ENCODE measurements at places on chromosomes 16 and 17.

DNA sequence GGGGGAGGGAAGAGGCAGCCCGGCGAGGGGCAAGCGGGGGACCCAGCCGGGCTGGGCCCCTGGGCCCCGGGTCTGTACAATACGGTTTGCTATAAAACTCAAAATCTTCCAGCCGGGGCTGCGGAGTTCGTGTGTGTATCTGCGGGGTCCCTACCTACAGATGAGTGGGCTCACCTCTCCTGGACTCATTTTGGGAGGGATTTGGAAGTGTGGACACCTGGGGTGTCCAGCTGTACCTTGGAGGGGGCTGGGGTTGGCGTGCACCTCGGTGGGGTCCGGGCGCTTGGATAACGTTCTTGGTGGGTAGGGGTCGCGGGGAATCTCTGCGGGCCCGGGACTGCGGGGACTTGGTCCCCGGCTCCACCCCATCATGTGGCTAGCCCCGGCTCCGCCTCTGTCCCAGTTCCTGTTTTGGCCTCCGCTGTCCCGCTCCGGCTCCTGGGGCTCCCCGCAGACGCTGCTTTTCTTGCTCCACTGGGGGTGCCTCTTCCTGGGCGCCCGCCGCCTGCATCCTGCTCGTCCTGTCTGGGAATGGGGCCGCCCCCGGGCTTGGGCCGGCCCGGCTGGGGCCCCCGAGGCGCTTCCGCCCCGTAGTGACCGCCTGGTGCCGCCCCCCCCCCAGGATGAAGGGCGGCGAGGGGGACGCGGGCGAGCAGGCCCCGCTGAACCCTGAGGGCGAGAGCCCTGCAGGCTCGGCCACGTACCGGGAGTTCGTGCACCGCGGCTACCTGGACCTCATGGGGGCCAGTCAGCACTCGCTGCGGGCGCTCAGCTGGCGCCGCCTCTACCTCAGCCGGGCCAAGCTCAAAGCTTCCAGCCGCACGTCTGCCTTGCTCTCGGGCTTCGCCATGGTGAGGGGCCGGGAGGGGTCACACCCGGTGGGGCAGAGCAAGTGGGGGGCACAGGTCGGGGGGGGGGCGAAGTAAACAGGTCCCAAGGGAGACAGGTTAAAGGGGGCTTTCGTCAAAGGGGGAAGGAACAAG is at the start of gene ORAI3:
Gene ORAI3, plus strand, starts transcription at position 402 of the 983 bp plus-strand sequence. Its CDS starts 222 bp downstream, at position 624.
- DNase-seq = no peak

- no peak for DNase-seq
Measured at GRCh38 chr16:66617010-66617434, 12.5 kb downstream of the CMTM3 start.

- no peak for DNase-seq
Measured at GRCh38 chr17:31413874-31414549, 22.5 kb downstream of the RAB11FIP4 start.

GRCh38 chr17:34484193-34484733 is 95.1 kb upstream of the TMEM132E start:
- DNase-seq = no peak

DNA sequence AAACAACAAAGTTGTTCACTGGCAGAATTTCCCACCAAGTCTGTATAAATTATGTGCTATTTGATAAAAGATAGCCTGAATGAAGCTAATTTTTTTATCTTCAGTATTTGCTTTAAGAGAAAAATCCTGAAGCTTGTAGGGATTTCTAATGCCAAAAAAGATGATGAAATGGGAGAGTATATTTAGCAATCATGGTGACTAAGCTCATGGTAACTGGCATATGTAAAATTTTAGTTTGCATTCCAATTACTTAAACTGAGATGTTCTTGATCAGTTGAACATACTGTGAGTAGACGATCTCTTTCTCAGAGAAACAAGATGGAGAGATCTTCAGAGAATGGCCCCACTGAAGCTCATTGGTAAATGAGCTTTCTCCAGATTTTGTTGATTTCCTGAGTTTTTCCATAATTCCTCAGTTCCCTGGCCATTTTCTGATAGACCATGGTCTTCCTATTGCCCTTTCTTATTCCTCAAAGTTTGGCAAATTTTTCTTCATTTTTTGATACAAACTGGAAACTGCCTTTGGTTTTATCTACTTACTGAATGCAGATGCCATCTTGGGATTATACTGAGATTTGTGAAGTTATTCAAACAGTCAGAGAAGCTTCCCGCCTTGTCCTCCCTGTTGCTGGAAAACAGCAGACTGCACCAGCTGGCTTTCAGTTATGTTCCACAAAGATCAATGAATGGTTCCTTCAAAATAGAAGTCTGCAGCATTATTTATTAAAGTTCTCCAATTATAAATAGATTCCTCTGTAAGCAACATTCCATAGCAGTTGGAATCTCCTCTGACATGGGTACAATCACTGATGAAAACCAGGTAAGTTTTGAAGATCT is 68.3 kb upstream of the ALOX12 start:
- DNase-seq = no peak

DNA sequence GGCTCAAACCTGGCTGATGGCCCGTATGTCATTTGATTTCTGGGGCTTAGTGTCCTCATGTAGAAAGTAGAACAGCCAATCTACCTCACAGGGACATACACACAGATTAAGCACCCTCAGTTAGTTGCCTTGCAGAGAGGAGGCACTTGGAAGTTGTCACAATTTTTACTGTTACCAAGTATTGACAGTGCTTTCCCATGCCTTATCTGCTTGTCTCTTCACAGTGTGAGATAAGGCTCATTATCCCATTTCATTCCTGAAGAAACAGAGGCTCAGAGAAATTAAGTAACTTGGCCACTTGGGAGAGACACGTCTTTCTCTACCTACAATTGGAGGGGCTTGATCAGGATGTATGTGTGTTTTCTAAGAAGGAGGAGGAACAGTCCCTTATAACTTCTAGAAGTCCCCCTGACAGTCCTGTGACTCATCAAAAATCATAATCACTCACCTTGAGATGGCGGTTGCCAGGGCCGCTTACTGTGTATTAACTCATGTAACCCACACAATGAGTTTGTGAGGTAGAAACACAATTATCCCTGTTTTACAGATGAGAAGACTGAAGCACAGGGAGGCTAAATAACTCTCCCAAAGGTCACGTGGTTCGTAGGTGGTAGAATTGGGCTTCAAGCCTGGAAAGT is 56.9 kb upstream of the LHX1 start:
- no peak for DNase-seq

- DNase-seq = no peak
Measured at GRCh38 chr17:73493956-73494926, 150.0 kb downstream of the SDK2 start.

GRCh38 chr16:67470359-67470758 is 10.6 kb downstream of the ATP6V0D1 start:
- DNase-seq = no peak

- no peak for DNase-seq
Measured at GRCh38 chr17:65356536-65356935, 204.9 kb downstream of the AXIN2 start.

GRCh38 chr17:75691371-75691791 is 24.2 kb downstream of the SAP30BP start:
- no peak for DNase-seq

DNA sequence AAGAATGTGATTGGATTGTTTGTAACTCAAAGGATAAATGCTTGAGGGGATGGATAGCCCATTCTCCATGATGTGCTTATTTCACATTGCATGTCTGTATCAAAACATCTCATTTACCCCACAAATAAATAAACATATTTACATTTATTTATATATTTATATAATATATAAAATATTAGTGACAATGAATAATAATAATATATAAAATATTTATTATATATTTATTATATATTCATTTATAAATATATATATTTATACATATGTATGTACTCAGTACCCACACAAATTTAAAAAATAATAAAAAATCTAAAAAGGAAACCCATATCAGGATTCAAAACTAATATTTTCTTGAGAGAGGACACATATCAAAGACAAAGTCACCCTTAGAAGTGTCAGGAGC is 429.9 kb downstream of the KCNJ2 start:
- DNase-seq = no peak

DNA sequence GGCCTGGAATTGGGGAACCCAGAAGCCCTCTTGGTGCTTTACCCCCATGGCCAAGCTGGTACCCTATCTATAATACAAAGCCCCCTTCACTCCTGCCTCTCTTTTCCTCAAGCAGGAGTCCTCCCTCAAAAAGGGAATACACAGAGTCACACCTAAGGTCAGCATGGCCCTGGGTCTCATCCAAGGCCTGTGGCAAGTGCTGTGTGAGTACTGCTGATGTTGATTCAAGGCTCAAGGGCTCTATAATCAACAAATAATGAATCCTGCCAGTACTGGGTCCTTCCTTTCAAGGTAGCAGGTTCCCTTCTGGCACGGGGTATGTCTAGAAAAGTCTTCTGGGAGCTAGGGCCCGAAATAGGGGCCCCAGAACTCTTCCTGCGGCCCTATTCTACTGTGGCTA is 187.3 kb downstream of the CYB561 start:
- DNase-seq = no peak

DNA sequence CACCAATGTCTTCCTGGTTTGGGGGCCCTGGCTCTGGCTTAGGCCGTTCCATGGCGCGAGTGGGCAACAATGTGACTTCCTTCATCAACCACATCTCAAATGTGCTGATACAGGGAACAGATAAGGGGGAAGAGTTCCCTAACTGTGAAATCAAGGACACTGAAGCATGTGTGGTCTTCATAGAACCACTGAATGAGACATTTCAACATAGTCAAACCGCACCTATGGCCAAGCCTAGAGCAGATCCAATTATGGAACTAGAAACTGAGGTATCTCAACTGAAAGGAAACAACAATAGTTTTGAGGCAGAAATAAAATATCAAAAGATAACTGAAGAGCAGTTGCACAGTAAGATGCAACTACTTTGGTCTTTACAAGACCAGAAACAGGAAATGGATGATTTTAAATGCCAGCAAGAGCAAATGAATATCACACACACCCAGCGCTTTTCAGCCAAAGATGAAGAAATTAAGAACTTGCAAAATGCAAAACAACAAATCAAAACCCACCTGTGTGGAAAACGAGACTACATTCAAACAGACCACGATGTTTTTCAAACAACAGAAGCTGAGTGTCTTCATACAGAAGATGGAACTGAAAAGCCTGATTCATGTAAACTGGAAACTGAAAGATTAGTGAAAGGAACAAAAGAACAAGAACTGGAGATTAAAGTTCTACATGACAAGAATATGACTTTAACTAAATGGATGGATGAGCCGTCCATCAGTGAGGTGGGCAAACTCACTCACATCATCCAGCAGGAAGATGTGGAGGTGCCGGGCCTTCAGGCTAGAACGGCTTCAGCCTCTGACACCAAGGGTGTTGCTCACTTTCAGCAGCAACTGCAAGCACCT is 18.1 kb upstream of the LCMT1 start:
- DNase-seq = no peak

- DNase-seq = no peak
Measured at GRCh38 chr16:77789085-77790008, 983 bp downstream of the VAT1L start.

DNA sequence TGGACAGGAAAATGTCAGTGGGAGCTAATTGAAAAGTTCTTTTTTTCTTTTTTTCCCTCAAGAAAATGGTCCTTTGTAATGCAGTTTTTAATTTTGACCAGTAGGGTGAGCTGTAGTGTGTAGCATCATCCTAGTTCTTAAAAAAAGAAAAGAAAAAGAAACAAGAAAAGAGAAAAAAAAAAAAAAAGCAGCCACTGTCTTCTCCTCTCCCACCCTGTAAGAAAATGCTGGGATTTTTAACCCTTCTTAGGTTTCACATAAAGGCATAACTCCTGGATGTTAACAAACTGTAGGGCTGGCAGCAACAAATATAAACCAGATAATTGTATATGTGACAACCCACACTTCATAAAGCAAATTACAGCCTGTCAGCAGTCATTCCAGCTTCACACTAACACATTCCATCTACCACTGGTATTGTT is 78.1 kb downstream of the SKAP1 start:
- DNase-seq = no peak

DNA sequence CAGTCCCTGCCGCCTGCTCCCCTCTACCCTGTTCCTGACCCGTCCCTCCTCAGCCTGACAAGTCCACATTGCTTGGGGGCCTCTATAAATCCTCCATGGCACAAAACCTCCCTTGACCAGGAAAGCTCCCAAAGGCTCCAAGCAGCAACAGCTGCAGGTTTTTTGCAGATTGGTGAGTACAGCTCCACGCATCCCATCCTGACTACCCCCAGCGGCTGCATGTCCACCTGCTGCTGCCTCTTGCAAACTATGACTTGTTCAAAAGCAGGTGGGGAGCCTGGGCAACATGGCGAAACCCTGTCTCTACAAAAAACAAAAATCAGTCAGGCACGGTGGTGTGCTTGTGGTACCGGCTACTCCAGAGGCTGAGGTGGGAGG is 122.8 kb downstream of the ANKRD11 start:
- no peak for DNase-seq

DNA sequence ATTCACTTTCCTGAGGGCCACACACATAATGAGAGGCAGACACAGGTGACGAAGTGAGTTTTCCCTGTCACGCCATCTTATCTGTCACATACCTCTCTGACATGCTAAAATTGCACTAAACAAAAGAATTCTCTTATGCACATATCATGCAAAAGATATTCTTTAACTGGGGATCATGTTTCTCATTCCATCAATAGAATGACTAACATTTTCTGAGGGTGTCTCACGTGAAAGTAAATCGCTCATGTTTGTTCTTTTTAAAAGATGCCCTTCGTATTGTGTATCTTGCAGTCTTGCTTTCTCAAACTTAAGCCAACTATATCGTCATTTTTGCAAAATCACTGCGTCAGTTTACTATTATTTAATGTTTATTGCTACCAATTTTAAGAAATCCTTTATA is 306.4 kb downstream of the WWOX start:
- no peak for DNase-seq

DNA sequence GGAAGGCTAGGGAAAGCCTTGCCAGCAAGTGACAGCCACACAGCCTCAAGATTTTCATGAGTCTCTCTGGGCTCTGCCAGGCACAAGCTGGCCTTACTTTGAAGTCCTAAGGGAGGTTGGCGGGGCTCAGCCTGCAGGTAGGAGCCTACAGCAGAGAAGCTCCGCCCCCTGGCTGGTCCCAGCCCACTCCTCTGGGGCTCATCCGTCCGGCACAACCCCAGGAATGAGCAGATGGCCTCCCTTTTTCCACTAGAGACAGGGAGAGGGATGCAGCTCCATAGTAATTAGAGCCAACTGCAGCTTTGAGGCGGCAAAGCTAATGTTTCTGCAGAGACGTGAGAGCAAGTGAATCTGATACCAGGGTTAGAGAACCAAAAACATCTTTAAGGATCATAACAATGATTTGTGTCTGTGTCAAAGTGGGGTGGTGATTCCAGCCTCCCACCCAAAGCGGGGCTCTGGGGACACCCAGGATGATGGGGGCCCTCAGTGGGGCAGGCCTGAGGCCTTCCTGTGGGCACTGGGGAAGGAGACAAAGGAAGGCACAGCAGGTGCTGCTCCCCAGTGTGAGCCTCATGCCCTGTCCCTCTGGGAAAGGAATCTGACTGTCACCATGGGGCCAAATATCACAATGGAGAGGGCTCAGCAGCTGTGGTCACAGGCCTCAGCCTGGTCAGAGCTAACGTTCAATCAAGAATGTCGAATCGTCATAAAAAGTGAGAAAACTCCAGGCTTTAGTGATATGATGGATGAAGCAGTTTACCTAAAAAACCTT is 61.5 kb downstream of the RBFOX3 start:
- no peak for DNase-seq

GRCh38 chr17:67290711-67291291 is 45.8 kb upstream of the HELZ start:
- DNase-seq = no peak
